ENCODE measurements at places on chromosomes 3 and 15. TPM values are rescaled to one million over a fixed set of nuclear protein-coding genes. Genes with fewer than 3 reads are reported as not detected.

The HYAL1 gene
- total RNA-seq = under 0.01 TPM

The SLITRK3 gene
- total RNA-seq = not detected

The FRMD4B gene
- 0.72 TPM for total RNA-seq

- no peak for DNase-seq
Observed at GRCh38 chr3:47134311-47134710, 29.6 kb downstream of the SETD2 start.

DNA sequence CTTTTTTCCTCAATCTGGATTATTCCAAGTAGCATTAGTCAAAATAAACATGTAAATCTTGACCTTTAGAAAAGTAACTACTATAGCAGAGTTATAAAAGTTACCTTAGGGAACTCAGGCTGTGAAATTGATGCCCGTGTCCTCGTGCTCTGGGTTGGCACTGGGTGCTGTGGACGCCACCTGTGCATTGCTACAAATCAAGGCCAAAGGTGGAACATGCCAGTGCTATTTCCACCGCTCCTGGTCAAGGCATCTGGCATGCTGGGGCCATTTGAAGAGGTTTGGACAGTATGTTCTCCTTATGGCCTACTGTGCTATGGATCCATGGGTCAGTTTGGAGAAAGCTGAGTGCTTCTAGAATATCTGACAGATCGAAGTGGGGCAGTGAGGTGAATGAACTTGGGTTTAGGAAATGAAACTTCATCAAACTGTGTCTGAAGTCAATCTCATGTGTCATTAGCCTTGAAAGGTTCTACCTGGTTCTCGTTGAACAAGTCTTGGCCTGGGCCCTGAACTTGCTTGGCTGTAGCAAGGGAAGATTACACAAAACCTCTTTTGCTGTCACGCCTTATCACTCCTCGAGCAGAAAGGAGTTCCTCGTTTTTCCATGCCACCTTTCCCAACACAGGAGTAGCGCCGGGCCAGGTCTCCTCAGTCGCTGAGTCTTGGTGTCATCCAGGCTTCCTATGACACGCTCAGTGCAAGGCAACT lies 397.6 kb upstream of the RGMA start:
- no peak for DNase-seq

DNA sequence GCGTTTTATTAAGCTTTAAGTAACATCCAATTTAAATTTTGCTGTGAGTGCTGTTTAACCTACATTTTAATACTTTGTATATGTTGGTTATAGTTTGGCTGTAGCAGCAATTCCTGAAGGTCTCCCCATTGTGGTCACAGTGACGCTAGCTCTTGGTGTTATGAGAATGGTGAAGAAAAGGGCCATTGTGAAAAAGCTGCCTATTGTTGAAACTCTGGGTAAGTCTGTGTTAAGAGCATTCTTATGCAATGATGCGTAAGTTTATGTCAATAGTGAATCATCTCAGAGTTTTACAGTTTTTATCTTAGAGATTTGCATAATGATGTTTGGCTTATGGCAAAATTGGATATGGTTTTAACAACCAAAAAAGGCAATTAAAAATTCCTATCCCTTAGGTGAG lies 62.7 kb downstream of the ASTE1 start:
- DNase-seq = peak; percentile 27

DNA sequence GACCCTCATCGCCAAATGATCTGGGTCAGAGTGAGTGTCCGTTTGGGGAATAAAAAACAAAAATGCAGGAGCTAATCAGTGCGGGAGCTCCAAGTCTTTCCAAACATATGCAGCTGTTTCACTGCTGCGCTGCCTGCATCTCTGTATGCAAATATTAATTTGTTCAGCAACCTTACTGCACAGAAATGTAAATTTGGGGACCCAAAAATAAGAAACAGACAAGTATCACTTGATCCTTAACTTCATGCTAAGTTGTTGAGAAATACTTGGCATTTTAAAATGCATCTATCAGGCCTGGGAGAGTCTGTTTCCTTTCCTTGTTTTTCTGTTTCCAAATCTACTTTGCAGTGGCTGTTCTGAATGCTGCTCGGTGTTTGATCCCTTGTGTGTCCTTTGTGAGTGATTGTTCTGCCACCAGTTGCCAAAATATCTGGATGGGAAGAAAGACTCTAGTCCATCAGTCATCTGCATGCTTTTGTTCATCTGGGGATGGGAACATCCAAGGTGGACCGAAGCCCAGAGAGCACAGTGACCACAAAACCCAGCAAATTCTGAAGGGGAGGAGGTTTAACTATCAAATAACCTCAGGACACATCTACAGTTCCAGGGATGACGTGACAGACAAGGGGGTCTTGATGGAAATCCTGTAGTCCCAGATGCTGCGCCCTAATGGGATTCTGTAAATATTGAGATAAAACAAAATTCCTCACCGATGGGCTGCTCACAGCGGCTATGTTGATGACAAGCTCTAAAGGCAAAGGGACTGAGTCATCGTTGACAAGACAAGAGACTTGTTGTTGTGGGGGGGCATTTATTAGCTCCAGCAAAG lies 199.5 kb upstream of the WNT5A start:
- DNase-seq = no peak

Measured in osteoblast (primary cell).